ENCODE measurements at places on chromosomes 3 and 15.

GRCh38 chr3:129266651-129267050 is 12.0 kb upstream of the HMCES start:
- ATAC-seq, result no peak

DNA sequence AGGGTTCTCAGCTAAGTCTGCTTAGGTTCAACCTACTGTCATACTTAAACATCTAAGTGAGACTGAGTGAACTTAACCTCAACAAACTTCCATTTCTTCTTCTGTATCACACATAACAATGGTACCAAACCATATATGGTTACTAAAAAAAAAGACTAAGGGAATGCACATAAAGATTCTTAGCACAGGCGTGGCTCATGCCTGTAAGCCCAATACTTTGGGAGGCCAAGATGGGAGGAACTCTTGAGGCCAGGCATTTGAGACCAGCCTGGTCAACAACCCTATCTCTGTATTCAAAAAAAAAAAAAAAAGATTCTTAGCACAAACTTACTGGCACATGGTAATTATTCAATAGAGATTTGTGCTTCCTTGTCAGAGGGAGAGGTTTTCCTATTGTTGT is 57.9 kb downstream of the ACAP2 start:
- ATAC-seq, result no peak

DNA sequence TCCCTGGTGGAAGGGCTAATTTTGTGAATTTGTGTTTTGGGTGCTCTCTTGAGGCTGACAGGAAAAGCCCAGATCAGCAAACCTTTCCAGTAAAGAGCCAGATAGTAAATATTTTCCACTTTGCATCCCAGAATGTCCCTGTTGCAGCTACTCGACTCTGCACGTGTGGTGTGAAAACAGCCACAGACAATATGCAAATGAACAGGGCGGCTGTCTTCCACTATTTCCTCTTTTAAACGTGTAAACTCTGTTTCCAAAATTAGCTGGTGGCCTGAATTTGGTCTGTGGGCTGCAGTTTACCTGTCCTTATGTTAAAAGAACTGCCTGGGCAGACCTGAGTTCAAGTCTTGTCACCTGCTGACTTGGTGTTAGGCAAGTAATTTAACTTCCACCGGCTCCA is 202.7 kb downstream of the EDEM1 start:
- no peak for ATAC-seq

DNA sequence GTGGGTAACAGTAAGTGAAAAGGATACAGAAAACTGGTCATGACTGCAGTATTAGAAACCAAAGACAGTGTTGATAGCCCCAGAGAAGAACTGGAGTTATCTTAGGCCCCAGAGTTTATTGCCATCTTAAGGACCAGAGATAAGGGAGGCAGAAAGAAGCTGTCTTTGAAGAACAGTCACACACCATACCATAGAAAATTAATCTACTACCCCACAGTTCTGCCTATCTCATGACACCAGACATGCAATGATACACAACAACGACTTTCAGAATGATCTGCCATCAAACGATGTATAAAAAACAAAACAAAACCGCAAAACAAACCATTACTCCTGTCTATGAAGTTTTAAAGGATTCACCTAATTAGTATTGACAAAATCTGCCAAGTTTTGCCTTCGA is 9.6 kb downstream of the CPOX start:
- ATAC-seq, result no peak

DNA sequence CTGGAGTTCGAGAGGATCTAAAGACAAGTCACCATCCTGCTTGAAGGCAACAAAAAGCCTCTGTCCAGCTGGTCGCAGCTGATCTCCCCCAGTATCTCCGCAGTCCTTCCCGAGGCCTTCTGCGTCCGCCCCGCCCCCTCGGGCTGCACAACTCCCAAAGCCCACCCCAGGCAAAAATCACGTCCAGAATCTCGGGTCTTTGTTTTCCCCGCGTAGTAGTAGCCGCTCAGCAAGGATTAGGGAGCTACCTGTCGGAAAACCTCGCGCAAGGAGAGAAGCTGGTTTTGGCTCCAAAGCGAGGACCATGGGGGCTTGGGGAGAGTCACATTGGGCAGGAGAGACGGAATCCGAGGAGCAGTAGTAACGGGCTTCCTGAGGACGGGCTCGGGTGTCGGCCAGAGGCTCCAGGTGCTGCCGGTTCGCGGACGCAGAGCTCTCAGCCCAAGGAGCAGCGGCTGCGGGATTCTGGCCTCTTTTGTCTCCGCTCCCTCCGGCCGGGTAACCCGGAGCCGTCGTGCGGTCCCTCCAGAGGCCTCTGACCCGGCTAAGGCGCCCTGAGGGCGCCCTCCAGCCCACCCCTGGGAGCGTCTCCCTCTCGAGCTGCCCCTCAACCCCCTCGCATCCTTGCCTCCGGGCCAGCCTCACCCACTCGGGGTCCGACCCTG is 401 bp downstream of the ZSCAN29 start:
- ATAC-seq, result peak; percentile 65

GRCh38 chr15:69351333-69351732 is 52.6 kb downstream of the PAQR5 start:
- ATAC-seq, result no peak

DNA sequence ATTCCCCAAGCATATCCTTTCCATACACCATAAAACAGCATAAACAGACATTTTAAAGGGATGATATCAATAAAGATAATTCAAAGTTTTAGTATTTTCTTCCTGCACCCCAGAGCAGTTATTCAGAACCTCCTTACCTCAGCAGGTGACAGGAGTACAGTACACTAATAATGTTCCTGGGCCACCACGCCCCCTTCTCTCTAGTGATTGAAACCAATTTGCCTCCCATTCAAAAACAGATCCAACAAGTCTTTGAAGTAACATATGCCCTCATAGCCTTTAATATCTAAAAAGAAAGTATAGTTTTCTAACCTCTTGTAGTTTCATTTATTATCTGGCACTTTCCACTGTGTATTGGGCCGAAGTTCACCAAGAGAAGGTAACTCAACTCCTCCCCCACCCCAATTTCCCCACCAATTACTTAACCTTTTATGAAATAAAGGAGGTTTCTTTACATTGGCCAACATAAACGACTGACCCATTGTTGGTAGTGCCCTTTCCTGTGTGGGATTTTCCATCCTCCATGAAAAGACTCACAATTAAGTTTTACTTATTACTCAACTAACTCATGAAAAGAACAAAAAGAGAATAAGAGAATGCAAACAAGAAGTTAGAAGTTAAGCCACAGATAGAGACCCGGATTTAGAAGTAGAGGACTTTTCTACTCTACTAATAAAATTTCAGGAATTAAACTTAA is 5.0 kb upstream of the ATP8B4 start:
- ATAC-seq, result no peak

DNA sequence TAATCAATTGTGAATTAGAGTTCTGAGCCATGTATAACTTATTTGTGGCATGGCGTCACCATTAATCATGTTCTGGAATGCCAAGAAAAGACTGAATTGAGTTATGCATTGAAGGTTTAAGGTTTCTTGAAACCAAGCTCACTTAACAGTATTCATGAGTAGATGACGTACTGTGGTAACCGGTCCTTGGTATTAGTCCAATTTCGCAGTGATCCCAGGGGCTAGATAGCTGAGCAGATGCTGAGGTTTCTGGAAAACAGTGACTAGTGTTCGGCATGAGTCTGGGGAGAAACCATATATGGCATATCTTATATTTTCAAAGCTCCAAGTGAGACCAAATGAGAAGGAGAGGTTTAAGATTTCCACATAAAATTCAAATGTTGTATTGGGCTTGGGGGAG is 218.3 kb upstream of the LYSMD4 start:
- ATAC-seq, result no peak

DNA sequence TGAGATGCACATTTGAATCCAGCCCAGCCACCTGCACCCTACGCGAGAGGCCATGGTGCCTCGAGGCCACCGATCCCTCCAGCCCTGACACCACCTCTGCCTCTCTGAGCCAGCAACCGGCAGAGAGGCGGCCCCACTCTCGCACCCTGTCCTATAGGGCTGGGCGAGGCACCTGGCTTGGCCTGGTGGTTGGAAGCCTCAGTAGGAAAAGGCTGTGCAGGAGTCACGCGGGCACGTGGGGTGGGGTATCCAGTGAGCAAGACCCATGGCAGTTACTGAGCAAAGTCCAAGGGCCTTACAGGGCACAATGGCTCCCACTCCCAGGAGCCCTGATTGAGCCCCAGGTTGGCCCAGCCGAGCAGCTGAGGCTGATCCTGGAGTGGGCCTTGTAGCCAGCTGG is 12.4 kb upstream of the DUSP7 start:
- no peak for ATAC-seq

- no peak for ATAC-seq
Measured at GRCh38 chr3:29605845-29606244, 325.0 kb downstream of the RBMS3 start.

DNA sequence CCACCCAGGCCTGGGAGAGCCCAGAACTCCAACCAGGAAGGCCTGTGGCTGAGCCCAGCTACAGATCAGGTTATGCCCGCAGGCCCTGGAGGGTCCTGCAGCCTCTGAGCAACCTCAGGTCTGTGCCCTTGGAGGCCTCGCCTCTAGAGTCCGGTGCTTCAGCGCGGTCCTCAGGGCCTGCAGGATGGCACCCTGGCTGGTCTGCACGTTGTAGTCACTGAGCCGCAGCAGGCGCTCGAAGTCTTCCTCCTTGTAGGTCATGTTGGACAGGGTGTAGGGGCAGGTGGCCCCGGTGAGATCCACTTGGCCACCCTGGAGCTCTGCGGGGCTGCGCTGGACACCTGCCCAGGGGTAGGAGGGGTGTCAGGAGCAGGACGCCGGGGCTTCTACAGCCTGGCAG is 25.8 kb downstream of the PLA2G4D start:
- ATAC-seq, result peak; percentile 10

DNA sequence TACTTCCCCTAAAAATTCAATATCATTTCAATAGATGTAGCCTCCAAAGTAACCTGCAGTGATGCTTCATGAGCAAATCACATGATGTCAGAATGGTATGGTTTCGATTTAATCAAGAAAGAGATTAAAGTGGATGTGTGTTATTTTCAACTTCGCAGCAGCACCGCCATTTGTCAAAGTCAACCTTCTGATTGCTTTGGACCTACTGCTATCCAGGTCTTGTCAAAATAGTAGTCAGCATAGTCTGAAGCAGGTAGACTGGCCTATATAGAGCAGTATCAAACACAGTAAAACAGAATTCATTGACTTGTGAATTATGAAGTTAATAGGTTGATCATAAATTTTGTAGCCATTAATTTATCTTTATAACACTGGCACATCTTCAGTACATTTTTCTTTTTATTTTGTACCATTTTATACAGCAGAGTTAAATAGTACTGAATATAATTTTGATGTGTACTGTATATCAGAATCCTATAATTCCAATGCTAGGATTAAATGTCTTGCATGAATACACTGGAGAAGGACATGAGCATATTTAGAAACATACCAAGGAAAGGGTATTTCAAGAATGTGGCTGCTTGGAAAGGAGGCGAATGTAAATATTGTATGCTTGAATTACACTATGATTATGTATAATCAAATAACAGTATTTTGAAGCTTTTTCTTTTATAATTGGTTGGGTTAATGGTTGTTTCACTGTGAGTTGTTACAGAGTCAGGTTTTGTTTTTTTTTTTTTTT is 79.6 kb downstream of the CDIN1 start:
- no peak for ATAC-seq

DNA sequence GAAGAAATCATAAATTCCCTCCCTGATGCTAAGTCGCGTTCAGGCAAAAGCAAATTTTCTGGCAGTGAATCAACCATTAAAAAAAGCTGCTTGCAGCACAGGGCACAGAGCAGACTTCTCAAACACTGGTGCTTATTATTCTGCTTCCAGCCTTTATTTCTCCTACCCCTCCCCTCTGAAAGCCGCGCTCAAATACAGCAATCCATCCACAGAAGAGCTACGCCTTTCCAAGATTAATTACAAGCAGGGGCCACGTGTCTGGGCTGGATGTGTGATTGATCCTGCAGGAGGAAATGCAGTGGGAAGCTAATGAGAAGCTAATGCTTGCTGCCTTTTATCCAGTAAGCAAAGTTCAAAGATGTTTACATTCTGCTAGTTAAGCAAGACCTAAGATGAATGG is 134.9 kb upstream of the TOPAZ1 start:
- ATAC-seq, result no peak

GRCh38 chr15:79540551-79540950 is 108.4 kb downstream of the MINAR1 start:
- ATAC-seq, result no peak

GRCh38 chr3:88046766-88047165 is 12.0 kb downstream of the CGGBP1 start:
- no peak for ATAC-seq

DNA sequence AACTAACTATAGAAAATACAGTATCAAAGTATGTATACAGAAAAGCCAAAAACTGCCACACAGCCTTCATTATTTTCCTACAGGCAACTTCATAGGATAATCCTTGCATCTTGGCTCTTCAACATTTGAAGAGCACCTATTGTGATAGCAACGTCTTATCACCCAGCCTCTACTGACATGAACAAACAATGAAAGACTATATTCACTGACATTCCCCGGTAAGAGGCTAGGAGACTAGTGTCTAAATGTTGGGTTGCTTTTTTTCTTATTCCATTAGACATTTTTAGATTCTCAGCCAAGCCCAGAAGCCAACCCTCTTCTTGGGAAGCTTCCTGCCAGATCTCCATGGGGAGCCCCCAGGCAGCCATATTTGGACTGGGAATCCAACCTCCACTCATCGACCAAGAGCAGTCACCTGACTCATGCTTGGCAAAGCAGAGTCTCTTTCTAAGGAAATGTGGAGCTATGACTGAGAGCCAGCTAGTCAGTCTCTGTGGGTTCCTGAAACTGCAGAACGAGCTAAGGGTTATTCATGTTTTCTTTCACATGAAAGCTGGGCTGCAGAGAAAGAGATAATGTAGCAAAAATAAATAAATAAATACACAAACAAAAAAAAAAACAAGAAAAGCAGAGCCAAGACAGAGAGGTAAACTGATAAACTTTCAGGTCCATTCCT is 227.5 kb downstream of the MAGI1 start:
- ATAC-seq, result no peak

DNA sequence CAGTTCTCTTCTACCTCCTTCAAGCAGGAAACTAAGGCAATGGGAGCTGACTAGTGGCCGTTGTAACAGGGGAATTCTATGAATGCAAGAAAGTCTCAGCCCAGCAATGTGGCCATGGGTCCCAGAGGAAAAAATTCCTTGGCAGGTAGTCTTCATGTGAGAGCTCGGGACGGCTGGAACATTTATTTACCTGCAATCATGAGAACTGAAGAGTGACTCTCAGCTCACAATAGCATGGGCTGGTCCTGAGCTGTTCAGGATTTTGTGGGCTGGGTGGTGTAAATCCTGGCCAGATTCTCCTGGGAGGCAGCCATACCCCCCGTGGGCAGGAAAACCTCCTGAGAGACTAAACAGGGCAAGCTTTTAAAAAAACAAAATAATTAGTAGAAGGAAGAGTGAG is 330.3 kb upstream of the CTNNB1 start:
- ATAC-seq, result no peak

GRCh38 chr3:98594628-98595324 is 1.4 kb upstream of the CPOX start:
- no peak for ATAC-seq
